CD4-positive, alpha-beta T cell treated with Interferon alpha-2 for 1 hour (primary cell): ENCODE measurements at places on chromosomes 3 and 15.

GRCh38 chr15:92627014-92627413, 28.6 kb downstream of the FAM174B start:
- DNase-seq = no peak

GRCh38 chr3:129942296-129942695, 32.2 kb upstream of the TRH start:
- DNase-seq = peak; percentile 53

DNA sequence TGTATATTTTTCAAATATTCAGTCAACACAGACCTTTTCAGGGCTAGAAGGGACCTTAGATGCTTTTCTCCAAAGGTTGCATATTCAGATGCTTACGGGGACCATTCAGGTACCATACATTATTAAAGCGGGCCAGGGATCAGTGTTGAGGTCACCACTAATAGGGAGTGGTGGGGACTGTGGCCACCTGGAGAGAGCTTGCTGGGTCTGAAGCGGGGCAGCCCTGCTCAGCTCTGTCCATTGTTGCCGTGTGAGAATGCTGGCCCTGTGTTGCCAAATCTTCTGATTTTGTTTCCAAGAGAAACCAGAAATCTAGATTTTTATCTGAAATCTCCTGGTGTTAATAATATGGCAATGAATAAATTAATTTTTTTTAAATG, 23.7 kb downstream of the ABHD2 start:
- DNase-seq = no peak

- no peak for DNase-seq
Observed at GRCh38 chr3:59472541-59472940, 422.7 kb upstream of the CFAP20DC start.

- DNase-seq = no peak
Observed at GRCh38 chr3:178690571-178690970, 154.3 kb downstream of the KCNMB2 start.

GRCh38 chr15:100602823-100603393, 519 bp downstream of the ASB7 start:
- peak; percentile 68 for DNase-seq

- no peak for DNase-seq
Observed at GRCh38 chr3:168531116-168531515, 435.4 kb upstream of the GOLIM4 start.

DNA sequence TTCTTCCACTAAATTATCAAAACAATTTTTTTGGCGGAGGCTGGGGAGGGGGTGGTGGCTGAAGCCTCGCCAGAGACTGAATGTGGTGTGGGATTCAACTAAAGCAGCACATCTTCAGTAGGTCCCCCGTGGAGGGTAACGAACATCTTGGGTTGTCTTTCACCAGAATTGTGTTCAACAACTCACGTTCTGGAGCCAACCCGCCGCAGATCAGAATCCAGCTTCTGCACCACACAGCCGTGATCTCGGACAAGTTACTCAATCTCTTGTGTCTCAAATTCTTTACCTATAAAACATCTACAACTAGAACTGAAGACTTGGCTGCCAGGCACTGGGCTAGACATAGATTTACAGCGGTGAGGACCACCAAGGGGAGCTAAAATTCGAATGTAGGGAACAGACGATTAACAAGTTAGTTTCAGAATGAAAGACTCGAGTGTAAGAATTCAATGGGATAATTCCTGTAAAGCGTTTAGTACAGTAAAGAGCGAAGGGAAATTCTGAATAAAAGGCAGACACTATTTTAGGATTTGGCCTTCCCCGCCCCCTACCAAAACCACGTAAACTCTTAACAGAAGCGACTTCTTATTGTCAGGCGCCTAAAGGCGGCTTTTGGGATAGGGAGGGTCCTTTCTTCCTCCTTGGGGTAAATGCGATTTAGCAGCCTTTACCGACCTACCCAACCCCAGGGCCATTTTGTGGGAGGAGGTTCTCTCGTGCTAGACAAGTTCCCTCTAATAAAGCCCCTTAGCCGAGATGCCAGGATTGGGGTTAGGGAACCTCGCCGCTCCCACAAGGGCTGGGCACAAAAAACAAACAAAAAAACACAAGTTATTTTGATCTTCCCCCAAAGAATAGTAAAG, 697 bp upstream of the RAB5A start:
- DNase-seq = no peak

DNA sequence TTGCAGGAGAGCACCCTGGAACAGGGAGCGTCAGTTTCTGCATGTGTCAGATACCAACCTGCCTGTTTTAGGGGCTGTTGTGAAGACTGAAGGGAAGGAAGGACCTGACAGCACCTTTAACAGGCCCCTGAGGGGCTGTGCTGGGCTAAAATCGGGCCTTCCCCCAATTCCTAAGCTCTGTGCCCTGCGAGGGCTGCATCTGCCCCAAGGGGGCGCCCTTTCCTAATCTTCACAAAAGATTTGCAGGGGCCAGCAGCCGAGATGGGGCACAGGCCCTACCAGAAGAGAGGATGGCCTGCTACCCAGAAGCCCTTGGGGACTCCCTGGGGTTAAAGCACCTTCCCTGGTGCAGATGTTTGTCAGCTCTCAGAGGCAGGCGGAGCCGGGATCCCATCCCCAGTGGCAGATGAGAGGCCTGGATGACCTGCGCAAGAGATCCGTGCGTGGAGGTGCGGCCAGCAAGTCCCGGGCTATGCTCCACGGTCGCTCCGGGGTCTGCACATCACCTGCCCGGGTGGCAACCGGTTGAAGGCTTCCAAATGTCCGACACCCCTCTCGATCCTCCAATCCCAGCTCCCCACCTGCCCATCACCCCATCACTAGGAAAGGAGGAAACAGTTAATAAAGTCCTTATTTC, 53.6 kb downstream of the RHCG start:
- DNase-seq = peak; percentile 11

DNA sequence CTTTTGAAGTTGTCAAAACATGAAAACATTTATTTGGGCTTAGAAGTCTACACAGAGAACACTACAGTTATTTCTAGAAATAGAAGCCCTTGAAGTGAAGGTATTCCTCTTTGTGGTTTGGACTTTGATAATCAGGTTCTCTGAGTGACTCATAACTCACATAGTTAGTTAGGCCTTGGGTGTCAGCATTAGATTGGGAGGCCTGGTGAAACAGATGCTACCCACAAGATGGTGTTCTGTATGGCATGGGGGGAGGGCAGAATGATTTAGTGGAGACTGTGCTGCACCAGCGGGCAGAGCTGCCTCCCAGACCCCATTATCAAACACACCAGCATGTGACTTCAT, 108.9 kb upstream of the ETV5 start:
- DNase-seq = no peak

DNA sequence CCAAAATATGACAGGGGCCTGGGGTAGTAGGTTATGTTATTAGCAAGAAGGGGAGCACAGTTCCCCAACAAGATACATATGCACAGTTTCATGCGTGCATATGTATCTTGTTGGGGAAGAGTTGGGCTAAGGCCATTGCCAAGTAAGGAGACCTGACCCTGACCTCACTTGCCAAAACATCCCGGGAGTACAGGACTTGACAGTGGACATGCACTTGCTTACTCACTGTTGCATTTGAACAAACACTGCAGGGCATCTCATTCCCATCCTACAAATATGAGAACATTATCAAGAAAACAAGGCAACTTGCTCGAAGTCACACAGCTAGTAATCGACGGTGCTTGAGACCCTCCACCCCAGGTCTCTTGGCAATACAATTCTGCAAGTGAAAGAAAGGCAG, 4.8 kb upstream of the CAMP start:
- DNase-seq = no peak

DNA sequence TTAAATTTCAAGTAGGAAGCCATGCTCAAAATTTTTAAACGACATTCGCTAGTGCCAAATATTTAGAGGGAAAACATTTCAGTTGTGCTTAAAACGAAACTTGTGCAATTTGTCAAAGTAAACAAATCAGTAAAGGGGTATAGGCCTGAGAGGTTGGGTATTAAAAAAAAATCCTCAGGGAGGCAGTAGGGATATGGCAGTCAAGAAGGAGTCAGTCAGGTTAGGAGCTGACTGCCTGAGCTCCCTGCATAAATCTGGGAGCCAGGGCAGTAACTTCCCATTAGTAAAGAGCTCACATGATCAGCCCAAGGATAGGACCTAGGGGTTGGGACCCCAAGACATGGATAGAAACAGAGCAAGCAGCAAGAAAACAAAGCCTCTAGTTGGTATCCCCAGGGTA, 120.7 kb upstream of the STAC start:
- no peak for DNase-seq

GRCh38 chr3:172341482-172342059, 106.7 kb downstream of the GHSR start:
- DNase-seq = peak; percentile 10

DNA sequence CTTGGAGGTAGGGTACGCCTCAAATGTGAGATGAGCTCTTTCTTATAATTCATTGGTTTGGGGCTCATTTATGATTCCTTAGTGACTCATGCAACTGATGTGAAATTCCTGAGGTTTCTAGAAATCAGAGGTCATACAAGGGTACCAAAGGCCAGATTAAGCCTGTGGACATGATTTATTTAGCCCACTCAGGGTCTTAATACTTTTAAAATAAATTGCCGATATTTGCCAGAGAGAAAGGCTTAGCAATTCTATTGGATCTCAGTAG, 289.0 kb downstream of the NEK10 start:
- DNase-seq = no peak

GRCh38 chr3:186216900-186217819, 108.3 kb upstream of the ETV5 start:
- no peak for DNase-seq

- DNase-seq = no peak
Observed at GRCh38 chr15:43799209-43799944, 643 bp downstream of the SERINC4 start.

DNA sequence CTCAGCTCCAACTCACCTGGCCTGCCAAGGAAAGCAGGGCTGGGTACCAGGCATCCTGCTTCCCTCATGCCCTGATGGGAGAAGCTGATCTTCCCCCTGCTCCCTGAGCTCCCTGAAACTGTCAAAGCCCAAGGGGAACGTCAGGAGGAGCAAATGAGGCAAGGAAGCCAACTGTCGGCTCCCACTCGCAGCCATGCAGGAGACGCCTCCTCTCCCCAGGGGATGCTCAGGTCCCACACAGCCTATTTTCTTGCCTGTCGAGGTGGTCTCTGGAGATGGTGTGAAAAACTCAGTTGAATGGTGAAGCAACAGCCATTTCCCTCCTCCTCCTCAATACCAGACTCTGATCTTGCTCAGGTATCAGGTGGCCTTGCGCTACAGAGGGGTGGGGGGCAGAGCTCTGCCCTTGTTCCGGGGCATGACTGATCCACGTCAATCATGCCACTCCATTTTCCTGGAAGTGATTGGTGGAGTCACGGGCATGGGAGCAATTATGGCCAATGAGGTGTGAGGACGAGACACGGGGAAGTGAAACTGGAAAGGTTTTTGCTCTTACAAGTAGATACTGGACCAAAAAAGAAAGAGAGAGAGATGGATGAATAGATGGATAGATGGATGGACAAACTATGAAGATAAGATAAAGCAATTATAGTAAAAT, 58.2 kb downstream of the SLC6A1 start:
- DNase-seq = no peak

DNA sequence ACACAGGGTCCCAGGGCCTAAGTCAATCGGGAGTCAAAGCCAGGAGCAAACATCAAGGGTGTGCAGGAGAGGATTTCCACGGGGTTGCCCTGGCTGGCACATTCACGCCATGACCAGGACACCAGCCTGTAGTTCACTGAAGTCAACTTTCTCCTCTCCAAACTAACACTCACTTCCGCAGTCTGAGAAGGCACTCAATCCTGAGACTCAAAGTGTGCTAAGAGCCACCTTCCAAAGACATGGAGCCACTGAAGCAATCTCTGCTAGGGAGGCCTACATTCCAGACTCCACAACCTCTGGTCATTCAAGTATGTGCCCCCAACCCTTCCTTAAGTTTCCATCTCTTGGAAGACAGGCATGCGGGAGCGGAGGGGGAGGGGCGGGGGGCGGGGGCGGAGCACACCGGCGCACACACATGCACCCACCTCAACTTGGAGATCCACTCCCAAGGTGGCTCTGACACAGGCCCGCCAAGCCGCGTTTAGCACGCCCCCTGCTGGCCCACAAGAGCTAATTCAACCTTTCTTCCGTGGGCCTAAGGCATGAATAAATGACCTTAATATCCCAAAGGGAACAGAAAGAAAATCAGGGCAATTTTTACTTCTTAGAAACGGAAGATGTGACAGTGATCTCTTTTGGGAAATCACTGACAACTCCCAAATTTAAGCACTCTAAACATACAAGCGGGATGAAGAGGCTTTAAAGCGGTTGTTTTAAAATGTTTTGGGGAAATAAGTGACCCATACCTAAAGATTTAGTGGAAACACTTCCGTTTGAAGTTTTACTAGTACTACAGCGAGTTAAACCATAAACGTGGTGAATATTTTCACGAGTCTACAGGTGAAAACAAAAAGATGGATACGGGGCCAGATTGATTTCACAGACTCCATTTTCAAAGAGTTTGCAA, 162.5 kb upstream of the CHRNA7 start:
- DNase-seq = peak; percentile 66

DNA sequence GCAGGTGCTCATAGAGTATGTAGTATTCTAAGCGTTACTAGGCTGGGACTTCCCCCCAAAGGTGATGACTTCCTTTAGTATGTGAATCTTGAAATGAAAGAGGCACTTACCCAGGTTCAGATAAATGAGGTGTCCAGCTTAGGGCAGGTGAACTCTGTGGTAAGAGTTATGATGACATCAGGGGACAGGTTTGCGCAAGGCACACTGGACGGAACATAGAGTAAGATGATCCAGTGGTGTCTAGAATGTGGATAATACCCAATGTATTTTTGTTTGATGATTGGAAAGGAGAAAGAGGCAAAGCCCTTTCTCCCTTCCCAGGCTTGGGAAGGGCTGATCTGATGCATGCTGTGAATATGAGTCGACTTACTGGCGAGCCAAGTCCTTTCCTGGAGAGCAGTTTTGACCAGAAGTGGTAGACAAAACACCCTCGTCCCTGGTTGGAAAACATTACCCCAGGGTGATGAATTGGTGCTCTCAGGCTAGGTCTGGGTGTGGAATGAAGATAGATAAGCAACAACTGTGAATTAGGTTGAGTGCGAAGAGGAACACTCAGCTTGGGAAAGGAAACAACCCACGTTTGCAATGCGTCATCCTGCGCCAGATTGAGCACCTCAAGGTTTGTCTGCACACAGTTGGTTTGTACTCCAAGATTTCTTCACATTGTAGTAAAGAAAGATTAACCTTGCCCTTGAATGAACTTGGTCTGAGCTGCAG, 124.2 kb downstream of the GHSR start:
- DNase-seq = no peak

GRCh38 chr15:34365836-34366235, 1.2 kb downstream of the LPCAT4 start:
- no peak for DNase-seq

- no peak for DNase-seq
Observed at GRCh38 chr3:44077267-44077666, 164.4 kb upstream of the TOPAZ1 start.
